ENCODE measurements at places on chromosomes 7 and 10.

DNA sequence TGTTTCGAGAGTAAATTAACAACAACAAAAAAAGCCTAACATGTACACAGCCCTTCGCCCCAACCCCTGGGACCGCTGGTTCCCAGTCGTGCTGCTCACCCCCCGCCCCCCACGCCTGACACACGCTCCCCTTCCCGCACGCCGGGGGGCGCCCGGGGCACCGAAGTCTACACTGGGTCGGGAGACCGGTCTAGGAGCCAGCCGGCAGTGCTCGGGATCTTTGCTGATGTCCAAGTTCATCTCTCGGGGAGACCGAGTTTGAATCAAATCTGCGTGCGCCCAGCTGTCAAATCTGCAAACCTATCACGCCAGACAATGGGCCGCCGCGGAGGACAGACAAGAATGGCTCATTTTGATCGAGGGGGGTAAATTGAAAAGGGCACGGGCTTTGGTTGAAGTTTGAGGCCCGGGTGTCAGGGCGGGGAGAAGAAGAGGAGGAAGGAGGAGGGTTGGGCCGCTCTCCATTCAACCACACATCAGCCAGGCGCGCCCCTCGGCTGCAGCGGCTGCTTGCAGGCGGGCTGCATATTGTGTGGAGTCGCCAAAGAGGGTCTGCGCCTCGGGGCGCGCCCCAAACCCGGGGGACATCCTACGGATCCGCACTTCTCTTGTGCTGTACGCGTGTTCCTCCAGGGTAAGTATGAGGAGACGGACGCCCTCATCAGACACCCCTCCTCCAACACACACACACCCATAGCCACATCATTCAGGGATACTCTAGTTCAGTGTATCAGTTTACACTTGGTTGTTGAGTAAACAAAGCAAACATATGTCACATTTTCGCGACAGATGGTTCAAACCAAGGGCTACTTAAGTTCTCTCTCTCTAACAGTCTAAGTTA is 1.3 kb upstream of the GFRA1 start:
- DNase-seq = no peak

GRCh38 chr7:70925411-70926115 is 206.4 kb upstream of the GALNT17 start:
- no peak for DNase-seq

DNA sequence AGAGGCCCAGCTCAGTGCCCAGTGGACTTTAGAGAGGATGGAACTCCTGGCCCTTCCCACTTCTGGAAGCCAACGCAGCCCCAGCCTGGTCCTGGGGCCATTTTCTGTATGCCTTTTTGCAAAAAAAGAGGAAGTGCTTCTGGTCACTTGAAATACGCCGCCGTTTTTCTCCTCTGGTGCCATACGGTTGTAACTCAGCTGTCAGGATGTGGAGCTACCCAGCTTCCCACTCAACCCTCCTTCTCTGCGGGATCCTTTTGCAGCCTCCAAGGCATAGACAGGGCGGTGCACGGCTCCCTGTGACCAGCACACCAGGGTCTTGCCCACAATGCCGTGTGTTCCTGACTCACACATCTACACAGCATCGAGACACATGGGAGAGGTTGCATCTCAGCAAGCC is 369.6 kb downstream of the TCERG1L start:
- no peak for DNase-seq

GRCh38 chr10:23015021-23015707 is 80.2 kb upstream of the MSRB2 start:
- DNase-seq = no peak

GRCh38 chr10:22271786-22272185 is 44.4 kb upstream of the COMMD3 start:
- no peak for DNase-seq

DNA sequence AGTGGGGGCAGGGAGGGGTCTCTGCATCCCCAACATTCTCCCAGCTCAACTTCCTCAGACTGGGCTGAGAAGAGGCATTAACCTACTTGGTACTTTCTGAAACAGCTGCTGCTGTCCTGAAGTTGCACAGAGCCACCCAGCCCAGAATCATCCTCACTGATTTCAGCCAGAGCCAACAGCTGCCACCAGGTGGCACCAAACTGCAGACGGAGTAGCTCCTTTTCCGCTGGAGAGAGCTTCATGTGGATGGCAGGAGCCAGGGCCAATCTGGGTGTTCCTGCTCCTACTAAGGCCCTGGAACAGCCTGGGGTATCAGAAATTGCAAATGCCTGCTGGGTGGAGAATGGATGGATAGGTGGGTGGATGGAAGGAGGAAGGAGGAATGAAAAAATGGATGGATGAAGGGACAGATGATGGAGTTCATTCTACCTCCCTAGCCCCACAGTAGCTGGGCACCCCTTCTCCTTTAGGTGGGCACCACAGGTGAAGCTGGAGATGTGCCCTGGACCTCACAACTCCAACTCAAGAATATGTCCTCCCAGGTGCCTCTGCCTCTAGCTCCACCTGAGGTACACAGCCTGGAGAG is 11.8 kb upstream of the DRGX start:
- no peak for DNase-seq

GRCh38 chr10:124701881-124702656 is 42.1 kb downstream of the FAM53B start:
- no peak for DNase-seq

- peak; percentile 53 for DNase-seq
Measured at GRCh38 chr7:1466524-1467271, 7.4 kb upstream of the MICALL2 start.

DNA sequence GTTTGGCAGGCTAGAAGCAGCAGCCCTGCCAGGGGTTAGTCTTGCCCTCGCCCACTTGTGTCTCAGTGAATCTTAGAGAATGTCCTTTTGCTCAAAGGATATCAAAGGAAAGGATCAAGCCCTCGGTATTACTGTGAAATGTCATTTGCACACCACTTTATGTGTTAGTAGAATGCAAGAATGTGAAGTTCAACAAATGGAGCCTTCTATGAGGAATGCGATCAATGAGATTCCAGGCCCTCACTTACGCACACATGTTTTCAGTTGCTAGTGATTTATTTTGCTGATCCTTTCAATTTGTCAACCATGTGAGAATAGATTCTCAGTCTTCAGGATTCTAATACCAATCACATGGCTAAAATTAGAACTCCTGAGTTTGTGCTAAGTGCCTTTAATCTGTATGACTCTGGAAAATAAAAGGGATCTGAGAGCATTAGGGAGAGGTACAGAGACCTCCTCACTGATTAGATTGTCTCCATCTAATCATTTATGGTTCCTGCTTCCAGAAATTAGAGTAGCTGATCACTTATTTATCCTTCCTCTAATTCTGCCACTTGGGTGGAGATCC is 123.0 kb upstream of the SP4 start:
- no peak for DNase-seq

GRCh38 chr10:43202224-43202656 is 64.0 kb downstream of the CSGALNACT2 start:
- DNase-seq = no peak

GRCh38 chr7:27424749-27425148 is 182.1 kb downstream of the EVX1 start:
- no peak for DNase-seq

DNA sequence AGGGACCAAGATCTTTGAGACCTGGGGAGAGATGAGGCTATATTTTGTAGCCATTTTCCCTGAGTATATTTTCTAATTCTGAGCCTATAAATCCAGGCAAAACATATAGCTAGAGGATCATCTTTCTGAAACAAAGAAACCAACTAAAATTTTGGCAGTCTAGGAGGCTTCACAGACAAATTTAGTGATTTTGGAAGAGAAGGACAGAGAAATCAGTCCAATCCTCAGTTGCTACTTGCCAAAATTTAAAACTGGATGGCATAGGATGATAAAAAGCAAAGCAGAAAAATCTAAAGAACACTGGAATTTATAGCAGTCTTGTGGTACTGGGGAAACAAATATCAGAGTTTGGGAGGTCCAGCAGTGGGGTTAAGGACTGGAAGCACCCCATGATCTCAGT is 43.4 kb upstream of the POM121L12 start:
- DNase-seq = no peak

GRCh38 chr10:94358480-94358879 is 4.3 kb downstream of the NOC3L start:
- DNase-seq = no peak

GRCh38 chr10:132148261-132149251 is 38.2 kb upstream of the DPYSL4 start:
- DNase-seq = no peak

DNA sequence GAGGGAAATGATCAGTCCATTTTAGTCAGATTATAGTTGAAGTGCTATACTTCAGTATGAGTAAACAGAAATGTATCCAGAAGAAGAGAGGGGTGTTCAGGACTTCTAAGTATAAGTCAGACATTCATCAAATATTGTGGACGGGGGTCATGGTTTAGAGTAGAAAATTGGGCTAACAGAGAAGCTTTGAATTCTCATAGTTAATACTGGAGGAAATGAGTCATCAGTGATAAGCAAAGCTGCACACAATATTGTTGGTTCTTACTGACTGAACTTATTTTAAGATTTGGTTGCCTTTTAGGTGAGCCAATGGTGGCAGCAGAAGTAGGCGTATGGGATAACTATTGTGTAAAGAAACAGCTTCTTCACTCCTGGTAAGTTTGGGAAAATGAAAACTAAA is 1.7 kb upstream of the SUMF2 start:
- no peak for DNase-seq

- DNase-seq = no peak
Measured at GRCh38 chr7:82050792-82051191, 280.9 kb upstream of the HGF start.

DNA sequence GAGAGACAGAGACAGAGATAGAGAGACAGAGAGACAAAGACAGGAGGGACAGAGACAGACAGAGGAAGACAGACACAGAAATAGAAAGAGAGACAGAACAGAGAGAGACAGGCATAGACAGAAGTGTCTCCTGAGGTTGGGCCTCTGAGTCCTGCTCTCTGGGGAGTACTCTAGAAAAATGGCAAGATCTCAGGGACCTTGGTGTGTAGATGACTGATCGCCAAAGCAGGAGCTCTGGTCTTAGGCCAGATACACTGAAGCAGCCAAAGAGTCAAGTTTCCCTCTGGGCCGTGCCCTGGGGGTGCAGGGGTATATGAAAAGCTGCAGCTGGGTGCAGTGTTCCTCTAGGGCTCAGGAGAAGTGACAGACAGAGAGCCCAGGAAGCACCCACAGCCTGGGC is 176.6 kb upstream of the TNS3 start:
- peak; percentile 13 for DNase-seq

DNA sequence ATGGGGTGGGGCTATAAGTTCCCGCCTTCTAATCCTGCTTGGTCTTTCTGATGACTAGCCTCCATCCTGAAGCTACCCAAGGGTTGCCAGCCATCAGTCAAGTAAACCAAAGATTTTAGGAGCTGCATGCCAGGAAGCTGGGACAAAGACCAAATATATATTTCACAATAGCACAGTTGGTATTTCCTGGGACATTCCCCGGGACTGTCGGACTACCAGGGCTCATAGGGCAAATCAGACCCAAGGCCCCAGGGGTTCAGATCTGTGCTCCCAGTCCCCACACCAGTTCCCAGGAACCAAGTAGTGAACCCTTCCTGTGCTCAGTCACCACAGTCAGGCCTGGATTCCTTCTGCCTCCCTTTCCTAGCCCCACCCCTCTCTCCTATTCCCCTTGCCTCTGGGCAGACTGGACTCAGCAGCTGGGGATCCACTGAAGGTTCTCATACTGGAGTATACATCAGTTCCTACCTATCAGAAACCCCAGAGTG is 5.7 kb upstream of the CXCL12 start:
- no peak for DNase-seq

DNA sequence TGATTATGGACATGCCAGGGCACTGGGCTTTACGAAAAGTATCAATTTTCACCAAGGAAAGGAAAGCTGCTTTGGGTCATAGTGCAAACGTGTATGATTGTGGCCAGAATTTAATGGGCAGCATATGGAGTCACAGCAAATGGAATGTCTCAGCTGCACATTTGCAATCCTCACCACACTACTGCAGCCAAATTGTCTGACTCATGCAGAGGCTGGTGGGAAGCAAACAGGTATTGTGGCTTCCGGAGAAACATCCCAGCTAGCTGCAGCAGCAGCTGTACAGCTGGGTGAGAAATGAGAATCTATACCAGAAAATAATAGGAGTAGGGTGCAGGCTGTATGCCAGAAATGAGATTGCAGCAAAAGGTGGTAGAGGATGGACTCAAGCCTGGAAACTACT is 374.7 kb upstream of the VWC2 start:
- no peak for DNase-seq

DNA sequence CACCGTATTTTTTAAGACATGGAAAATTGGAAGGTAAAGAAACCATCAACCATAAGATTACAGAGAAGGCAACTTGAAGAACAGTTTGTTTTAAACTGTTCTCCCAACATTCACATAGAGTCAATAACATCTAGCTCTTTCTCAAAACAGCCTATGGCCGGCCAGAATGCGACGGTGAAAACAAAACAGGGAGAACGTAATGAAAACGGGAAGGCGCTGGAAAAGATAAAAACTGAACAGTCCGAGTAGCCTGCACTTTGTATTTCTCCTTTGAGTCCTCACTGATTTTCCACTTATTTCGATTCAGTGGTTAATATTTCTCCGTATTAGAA is 637 bp downstream of the MICU1 start:
- DNase-seq = no peak

- DNase-seq = no peak
Measured at GRCh38 chr10:116147147-116147905, 125.7 kb downstream of the GFRA1 start.

- no peak for DNase-seq
Measured at GRCh38 chr10:118809357-118810220, 54.8 kb upstream of the CACUL1 start.

DNA sequence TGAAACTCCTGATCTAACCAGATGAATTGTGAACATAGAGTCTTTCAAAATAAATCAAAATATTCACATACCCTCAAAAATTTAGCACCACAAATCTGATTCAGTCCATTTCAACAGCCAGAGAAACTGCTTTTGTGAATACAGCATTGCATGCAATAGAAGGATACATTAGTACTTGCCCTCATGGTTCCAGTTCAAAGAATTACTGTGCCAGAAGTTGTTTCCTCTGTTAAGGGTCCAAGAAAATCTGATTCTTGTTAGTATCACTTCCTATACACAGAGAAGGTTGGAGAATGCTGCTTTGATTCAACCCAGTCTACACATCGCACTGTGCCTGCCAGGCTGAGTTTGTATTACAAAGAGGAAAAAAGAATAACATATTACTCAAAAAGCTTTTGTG is 115.6 kb downstream of the TFEC start:
- no peak for DNase-seq

Measured in thoracic aorta (tissue), 2 donors.